Omental fat pad (tissue), 4 donors: ENCODE measurements at places on chromosomes 5 and 9. TPM values are rescaled to one million over a fixed set of nuclear protein-coding genes. Genes with fewer than 3 reads are reported as not detected.
A peak's percentile ranks its signal among the peaks of the same experiment; 100 is the strongest.

DNA sequence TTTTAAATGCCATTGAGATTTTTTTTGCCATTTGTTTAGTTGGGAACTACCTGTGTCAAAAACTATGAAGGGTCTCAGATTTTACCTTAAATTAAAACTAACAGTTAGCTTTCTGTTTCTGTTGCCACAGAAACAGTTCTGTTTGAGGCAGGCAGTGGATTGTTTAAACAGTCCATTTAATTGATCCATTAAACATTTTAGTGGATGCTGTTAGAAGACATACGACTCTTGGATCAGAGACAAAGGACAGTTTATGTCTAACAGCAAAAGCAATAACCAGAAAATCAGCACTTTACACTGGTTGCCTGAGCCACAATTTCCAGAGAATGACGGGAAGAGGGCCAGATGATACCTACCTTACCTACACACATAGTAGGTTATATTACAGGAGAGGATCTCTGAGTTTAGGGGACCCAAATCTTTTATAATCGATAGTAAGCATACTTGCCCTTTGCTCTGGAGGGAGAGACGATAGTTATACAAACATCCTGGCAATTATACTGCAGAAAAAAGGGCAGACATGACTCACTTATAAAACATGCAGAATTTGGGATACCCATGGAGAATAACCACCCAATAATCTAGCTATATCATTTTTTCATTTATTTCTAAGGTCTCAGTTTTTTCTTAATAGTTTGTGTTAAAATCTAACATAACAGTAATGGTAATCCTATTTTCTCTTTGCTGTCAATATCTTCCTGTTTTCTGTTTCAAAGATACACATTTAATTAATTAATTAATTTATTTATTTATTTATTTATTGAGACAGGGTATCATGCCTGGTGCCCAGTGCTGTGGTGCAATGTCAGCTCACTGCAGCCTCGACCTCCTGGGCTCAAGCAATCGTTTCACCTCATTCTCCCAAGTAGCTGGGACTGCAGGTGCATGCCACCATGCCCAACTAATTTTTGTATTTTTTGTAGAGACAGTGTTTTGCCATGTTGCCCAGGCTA, 136.7 kb upstream of the TNFAIP8 start:
- DNase-seq: no peak

DNA sequence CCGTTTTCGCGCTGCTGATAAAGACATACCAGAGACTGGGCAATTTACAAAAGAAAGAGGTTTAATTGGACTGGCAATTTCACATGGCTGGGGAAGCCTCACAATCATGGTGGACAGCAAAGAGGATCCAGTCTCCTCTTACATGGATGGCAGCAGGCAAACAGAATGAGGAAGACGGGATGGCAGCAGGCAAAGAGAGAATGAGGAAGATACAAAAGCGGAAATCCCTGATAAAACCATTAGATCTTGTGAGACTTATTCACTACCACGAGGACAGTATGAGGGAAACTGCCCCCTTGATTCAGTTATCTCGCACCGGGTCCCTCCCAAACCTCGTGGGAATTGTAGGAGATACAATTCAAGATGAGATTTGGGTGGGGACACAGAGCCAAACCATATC, 95.0 kb downstream of the OSTF1 start:
- no peak for DNase-seq

- DNase-seq: no peak
Measured at GRCh38 chr5:19927919-19928318, 60.1 kb downstream of the CDH18 start.

DNA sequence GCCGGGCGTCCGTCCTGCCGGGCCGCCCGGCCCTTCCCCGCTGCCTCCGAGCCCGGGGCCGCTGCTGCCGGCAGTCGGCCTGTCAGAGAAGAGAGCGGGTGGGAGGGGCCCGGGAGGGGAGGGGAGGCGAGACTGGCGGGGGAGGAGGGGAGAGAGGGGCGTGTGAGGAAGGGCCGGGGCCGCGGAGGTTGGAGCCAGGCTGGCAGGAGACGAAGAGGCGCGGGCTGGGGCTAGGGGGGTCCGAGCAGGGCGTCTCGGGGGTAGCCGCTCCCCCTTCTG, 570 bp downstream of the CREBRF start:
- DNase-seq: peak; percentile 51

GRCh38 chr5:123455640-123456039, 32.4 kb upstream of the CEP120 start:
- DNase-seq: no peak

DNA sequence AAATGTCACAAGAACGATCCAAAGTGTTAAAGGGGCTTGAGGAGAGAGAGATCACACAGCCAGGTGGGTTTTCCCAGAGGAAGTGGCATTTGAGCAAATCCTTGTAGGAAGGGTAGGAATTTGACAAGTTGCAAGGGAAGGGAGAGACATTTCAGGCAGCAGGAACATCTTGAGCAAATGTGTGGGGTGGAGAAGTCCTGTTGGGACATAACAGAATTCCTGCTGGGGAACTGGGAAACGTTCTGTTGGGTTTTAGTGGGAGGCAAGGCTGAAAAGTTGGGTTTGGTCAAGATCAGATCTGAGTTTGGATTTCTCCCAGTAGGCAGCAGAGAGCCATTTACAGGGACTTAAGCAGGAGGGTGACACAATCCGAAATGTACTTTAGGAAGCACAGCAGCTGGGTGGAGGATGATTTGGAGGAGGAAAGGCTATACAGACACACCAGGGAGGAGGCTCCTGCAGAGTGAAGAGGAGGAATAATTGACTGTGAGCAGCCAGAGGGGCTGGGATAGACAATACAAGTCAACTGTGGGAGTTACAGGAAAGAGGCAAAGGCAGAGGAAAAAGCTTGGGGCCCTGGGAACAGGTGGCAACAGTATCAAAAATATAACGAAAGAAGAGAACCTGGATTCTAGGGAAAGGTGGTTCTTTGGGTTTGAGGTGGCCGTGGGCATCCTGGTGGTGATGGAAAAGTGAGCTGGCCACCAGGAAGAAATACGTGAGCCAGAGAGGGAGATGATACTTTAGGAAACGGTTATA, 3.1 kb upstream of the ZSWIM6 start:
- no peak for DNase-seq

DNA sequence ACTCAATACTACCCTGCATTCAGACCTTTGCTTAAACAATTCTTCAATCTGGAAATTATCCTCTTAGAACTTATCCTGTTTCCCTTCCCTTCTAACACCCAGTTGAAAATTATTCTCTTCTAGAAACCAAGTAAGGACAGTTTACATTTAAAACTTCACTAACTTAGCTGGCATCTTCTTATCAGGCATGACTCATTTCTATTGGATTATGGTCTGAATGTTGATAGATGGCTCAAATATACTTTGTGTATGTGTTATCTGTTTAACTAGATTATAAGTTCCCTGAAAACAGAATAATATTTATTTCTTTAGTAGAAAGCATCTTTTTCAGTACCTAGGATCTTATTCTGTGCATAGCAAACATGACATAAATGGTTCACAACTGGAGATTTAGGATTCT, 161.9 kb downstream of the PPP2R2B start:
- no peak for DNase-seq

DNA sequence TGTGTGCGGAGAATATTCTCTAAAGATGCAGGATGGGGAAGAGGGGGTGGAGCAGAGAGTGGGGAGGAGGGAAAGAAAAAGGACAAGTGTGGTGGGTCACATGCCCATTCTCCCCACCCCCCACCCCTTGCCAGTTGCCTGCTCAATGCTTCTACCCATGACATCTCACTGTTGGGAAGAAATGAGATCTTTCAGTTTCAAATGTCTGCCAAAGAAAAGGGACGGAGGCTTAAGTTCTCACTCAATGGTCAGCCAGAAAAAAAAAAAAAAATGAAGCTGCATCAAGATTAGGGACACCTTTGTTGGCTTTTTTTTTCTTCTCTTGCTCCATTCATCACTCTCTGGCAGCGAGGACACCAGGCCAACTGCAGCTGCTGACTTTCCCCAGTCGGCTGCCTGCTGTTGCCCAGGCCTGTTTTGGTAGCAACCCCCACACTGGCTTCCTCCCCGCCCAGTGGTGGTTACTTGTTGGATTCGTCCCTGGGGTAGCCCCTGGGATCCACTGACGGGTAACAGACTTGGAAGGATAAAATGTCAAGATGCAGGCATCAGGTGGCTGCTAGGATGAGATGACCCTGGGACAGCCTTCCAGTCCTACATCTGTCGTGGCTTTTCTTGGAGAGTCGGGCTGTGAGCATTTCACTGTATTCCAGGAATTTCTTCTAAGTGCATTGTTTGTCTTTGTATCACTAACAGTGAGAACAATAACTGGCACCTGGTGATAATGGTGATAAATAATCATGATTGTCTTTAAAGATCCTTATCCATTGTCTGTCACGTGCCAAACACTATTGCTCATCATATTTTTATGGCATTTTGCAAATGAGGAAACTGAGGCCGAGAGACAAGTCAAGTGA, 9.1 kb downstream of the WWC1 start:
- no peak for DNase-seq

GRCh38 chr9:72048850-72049249, 11.6 kb downstream of the C9orf57 start:
- DNase-seq: no peak

GRCh38 chr5:82894716-82895115, 182.5 kb downstream of the TMEM167A start:
- DNase-seq: no peak

DNA sequence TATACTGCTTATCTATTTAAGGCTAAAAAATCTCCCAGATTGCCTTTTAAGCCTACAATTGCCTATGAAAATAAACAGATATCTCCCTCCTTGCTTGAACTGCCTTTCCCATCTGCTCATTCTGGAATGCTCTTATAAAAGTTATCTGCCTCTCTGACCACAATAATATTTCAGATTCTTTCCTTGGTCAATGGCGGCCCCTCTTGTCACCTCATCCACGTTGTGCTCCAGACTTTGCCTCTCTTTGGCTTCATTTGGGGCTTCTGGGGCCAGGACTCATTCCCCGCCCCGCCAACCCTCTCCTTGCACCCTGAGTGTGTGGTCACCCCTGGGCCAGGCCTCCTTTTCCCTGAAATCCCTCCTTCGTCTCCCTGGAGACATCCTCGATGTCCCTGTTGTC, 110.0 kb upstream of the RPS23 start:
- DNase-seq: no peak

GRCh38 chr5:168227001-168227400, 64.4 kb upstream of the WWC1 start:
- no peak for DNase-seq

DNA sequence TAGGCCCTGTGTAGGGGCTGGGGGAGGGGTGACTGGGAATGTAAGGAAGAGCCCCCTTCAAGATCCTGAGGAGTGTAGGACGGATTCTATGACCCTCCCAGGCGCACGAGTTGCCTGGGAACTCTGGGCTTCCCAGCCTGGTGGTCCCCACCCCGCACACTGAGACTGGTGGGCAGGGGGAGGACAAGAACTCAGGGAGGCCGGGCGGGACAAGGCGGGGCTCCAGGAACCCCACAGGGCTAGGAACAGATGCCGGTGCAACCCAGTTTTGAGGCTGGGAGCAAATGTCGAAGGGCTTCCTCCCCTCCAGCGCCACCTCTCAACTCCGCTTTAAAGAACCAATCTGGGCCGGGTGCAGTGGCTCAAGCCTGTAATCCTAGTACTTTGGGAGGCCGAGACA, 1.3 kb upstream of the VDAC1 start:
- no peak for DNase-seq

DNA sequence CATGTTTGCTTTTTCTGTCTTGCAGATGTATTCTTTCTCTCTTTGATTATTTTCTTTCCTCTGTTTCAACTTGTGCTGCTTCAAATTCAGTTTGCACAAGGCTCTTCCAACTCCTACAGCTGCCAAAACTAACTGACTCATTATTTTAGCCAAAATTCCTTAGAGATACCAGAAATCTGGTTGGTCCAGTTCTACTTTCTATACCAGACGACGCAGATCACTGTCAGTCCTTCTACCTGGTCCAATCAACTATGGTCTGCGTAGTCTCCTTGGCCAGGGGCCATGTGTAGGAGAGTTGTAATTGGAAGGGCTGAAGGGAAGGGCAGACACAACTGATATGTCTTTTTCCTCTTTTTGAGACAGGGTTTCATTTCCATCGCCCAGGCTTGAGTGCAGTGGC, 51.9 kb upstream of the JAK2 start:
- no peak for DNase-seq

DNA sequence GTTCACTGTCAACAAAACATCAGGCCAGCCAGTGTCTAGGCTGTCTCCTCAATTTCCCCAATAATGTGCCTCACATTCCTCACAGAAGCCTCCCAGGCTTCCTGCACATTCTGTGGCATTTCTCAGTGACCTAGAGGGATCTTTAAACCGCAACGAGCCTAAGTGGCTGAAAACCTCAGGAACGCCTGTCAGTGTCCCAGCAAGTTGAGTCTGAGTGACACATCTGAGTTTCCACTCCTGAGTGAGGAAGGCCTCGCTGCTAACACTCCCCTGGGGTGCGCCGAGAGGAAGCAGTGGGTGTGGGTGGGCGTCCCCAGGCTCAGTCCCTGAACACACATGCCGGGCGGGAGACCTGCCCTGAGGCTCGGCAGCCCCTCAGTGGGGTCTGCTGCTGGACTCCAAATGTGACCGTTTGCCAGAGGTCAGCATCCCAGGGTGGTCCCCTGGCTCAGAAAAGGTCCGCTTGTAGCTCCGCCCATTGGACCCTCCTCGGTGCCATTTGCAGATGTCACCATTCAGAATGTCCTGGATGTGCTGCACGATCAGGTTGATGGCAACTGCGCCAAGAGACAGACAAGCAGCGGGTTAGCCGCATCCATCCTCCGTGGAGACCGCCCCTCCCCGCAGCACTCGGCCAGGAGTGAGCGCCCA, 6.3 kb downstream of the UCK1 start:
- no peak for DNase-seq

- DNase-seq: no peak
Measured at GRCh38 chr5:71836084-71836483, 117.0 kb downstream of the CARTPT start.

GRCh38 chr9:133791735-133792649, 53.8 kb upstream of the SARDH start:
- no peak for DNase-seq

DNA sequence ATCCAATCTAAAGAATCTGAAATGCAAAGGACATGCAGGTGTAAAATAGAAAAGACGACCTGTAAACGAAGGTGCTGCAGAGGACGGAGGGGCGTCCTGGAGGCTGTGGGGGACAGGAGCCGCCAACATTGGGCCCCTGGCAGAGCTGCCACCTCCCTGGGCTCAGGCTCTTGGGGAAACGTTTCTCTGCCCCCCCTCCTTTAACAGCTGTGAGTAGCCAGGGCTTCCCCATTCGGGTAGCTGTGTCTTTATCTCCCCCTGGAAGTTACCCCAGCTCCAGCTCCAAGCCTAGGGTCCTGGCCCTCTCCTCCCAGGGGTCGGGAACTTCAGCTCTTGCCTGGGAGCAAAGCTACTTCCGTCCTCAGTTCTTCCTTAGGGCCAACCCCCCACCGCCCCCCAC, 51.5 kb downstream of the PSD2 start:
- no peak for DNase-seq

Gene OTP
- total RNA-seq: not detected

Gene IFNK
- total RNA-seq: not detected

Gene EQTN
- total RNA-seq: not detected

Gene SSNA1
- 65.6 TPM for total RNA-seq

Gene SPINK13
- not detected for total RNA-seq

Gene CDH9
- total RNA-seq: not detected

Gene PCDHGB3
- 2.6 TPM for total RNA-seq
